ENCODE measurements at places on chromosomes 2 and 18. TPM values are rescaled to one million over a fixed set of nuclear protein-coding genes. Genes with fewer than 3 reads are reported as not detected.
A peak's percentile ranks its signal among the peaks of the same experiment; 100 is the strongest.

TUBB8B gene
- total RNA-seq, result 0.32 TPM

WDR75 gene
- total RNA-seq, result 34.5 TPM

FBXO15 gene
- 0.43 TPM for total RNA-seq

CCDC195 gene
- total RNA-seq, result not detected

NT5DC4 gene
- not detected for total RNA-seq

SRD5A2 gene
- total RNA-seq, result not detected

ARHGAP15 gene
- total RNA-seq, result 0.43 TPM

DRC1 gene
- not detected for total RNA-seq

CDH20 gene
- total RNA-seq, result under 0.01 TPM

DNA sequence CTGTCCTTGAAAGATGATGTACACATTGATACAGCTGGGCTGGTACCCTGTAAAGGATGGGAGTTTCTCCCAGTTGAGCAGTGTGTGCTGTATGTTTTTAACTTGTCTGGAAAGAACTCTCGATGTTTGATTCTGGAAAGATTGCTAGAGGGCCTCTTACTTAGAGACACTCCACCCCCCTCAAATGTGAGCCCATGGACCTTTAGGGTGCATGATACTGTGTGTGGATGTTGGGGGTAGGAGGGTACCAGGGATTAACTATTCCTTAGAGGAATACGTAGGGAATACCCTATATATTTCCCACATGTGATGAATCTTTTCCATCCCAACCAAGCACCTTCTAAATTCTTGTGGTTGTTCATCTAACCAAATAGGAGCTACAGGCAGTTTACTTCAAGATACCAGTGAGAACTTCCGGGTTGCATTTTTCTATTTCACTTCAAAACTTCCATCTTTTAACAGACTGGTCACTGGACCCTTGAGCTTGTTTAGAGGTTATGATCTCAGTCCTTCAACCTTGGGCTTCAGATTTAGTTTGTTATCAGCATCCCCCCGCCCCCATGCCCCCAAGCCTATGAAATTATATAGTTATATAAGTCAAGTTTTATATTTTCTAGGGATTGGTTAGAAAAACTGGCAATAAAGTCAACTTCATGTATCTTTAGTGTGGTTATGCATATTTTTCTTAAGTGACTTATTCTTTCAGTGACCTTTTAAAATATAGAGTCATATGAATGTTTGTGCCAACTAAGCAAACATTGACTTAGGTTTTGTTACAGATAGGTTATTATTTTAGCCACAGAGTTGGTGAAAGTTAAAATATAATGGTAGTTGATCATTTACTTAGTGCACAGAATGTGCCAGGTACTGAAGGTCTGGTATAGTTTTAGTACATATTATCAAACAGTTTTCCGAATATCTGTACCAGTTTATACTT, 18.2 kb downstream of the AFTPH start:
- DNase-seq, result no peak

DNA sequence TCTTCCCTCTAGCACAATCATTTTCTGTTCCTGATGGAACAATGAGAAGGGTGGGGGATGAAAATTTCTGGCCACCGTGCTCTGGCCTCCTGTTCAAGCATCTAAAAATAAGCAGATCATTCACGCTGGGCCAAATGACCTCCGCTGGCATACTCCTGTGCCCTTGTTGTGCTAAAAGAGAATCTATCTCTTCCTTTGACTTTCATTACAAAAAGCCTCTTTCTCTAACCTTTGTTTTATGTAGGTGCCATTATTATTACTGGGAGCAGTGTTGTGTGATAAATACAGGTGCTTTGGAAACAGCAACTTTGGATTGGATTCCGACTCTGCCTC, 44.6 kb upstream of the B3GNT2 start:
- no peak for DNase-seq

GRCh38 chr2:148184976-148185375, 164.1 kb downstream of the MBD5 start:
- no peak for DNase-seq

DNA sequence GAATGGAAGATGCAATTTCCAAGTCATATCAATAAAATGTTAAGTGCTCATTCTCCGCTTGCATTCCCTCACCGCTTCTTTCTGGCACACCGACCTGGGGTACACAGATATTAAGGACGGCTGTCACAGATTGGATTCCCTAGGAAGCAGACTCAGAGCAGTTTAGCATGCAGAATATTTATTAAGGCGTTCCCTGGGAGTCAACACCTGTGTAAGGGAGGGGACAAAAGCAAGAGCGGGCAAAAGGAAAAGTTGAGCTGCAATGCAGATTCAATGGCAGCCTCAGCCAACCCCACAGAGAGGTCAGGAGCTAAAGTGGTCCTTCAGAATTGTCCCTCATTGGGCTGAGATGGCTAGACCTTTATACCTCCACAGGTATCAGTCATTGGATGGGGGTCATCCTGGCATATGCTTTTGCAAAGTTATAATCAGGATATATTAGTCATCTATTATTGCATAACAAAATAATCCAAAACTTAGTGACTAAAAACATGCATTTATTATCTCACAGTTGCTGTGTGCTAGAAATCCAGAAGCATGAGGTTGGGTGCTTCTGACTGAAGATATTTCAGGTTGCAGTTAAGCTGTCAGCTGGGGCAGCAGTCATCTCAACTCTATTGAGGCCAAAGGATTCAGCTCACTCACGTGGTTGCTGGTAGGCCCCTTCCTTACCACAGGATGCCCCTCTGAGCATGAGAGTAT, 27.0 kb upstream of the INO80D start:
- peak; percentile 29 for DNase-seq

DNA sequence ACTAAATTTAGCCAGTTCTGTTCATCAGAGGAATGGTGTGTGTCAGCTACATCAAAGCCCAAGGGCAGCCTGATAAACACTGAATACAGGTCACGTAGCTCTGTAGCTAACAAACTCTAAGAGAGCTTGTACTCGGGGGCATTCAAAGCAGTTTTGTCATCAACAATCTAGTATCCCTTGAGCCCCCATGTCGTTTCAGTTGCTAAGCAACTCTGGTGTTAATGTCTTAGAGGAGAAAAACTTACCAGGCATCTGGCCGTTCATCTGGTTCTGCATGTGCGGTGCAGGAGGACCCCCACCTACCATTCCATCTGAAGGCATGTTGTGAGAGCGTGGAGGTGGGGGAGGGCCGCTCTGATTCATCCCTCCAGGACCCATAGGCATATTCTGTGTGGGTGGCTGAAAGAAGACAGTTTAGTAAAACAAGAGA, 33.1 kb downstream of the SS18 start:
- no peak for DNase-seq

DNA sequence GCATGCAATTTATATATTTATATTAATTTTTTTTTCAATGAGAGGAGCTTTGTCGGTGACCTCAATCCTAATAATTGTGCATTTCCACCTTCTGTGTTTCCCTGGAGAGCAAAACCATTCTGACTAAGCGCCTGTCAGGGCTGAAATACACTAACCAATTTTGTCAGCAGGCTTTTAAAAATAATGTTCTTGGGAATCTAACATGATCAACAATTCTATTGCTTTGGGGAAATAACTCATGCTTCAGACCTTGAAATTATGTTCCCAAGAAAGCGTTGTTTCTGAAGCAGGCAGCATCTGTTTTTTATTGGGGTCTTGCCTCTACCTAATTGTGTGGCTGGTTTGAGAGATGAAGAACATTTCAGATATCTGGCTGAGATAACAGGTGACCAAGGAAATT, 129.1 kb upstream of the ALKAL2 start:
- no peak for DNase-seq

GRCh38 chr18:65753520-65753919, 2.7 kb downstream of the CDH7 start:
- no peak for DNase-seq

GRCh38 chr2:118842661-118843482, 4.6 kb downstream of the EN1 start:
- DNase-seq, result no peak

GRCh38 chr2:236083934-236084333, 84.3 kb downstream of the GBX2 start:
- DNase-seq, result no peak

- no peak for DNase-seq
These were observed 72.1 kb downstream of the TTC32 start for GRCh38 chr2:19829672-19830071.

GRCh38 chr18:23209796-23210195, 74.5 kb downstream of the CABLES1 start:
- no peak for DNase-seq

GRCh38 chr2:67221266-67221665, 175.9 kb upstream of the ETAA1 start:
- peak; percentile 39 for DNase-seq

GRCh38 chr18:70160073-70160678, 45.3 kb downstream of the RTTN start:
- no peak for DNase-seq

DNA sequence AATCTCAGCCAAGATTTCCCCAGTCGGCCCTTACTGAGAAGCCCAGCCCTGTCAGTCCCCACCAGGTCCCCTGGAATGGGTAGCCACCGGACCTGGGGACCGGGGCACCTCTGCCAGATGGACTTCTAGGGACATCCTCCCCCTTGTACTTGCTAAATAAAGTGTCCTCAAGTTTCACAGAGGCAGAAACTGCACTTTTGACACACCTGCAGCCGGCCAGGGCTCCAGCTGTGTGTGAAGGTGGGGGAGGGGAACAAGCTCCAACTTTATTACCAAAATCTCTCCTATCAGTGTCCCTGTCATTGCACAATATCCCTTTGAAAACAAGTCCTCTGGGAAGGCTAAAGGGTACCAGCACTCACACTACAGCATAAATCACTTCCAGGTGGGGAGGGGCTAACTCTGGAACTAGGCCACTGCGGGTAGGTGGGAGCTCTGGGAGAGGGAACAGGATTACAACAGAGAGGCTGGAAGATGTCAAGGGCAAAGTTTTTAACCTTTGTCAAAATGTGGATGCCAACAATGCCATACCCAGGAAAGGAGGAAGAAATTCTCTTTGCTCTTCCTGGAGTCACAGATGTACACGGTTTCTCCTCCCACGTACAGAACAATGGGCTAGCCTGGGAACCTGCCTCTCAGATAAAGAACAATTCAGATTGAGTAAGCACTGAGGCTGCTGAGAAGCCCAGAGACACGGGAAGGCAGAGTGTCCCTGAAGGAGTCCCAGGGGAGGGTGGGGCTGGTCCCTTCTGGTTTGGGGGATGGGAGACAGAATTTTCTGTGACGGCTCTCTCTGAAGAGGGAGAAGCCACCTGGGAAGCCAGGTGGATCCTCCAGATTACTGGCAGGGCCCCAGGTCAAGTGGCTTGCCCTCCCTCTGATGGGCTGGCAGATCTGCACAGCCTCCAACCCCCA, 11.0 kb downstream of the SDC1 start:
- peak; percentile 42 for DNase-seq

DNA sequence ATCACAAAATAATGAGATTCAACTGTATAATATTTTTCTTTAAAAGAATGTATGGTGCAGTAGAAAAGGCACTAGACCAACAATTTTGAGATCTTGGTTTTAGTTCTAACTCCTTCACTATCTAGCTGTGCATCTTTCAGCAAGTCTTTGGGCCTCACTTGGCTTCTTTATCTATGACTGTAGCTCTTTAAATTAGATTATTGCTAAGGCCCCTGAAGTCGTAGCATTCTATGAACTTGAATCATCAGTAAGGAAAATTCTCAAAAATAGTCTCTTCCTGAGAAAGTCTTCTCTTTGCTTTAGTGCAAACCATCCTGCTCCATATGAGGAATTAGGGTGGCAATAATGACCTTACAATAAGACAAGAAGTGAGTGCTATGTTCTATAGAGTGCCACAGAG, 140.4 kb downstream of the FTCDNL1 start:
- DNase-seq, result no peak

DNA sequence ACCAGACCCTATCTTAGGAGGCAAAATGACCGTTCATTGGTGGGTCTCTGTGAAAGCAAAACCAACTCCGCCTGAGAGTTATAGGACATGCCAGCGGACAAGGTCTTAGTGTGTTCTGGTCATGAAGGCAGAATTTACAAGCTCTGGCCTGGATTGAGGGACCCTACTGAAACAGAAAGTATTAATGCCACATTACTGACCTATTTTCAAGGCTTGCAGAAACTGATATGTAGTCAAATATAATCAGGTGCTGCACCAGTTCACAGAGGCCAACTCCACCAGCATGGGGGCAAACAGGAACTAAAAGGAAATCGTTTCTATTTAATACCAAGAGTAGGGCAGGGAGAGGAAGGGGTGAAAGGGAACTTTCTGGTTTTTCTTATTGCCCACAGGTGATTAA, 19.7 kb downstream of the TYMS start:
- no peak for DNase-seq
